ENCODE measurements at places on chromosomes 16 and 17. TPM values are rescaled to one million over a fixed set of nuclear protein-coding genes. Genes with fewer than 3 reads are reported as not detected.

DNA sequence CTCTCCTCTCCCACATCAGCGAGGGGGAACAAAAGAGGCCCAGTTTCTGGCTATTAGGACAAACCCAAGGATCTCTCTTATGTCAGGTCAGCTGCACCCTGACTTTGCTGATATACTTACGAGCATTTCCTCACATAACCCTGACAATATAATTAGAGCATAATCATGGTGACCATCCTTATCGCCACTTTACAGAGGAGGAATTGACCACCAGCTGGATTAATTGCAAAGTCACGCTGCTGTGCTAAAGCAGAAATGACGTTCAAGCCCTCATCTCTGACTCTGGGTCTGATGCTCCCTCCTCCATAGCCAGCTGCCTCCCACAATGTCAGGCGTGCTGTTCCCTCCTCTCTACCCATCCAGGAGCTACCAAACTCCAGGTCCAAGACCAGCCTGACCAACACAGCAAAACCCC, 42.6 kb downstream of the TRARG1 start:
- H3K27me3 ChIP-seq = no peaks in the 10 kb centered on the region
- no peaks in the 10 kb centered on the region for H3K36me3 ChIP-seq
- no peak for DNase-seq
- no peak overlapping the region for H3K27ac ChIP-seq
- H3K4me3 ChIP-seq = no peak overlapping the region

- DNase-seq = no peak
- H3K4me3 ChIP-seq = no peak overlapping the region
- H3K27ac ChIP-seq = no peak overlapping the region
- no peaks in the 10 kb centered on the region for H3K36me3 ChIP-seq
- no peaks in the 10 kb centered on the region for H3K4me1 ChIP-seq
- no peaks in the 10 kb centered on the region for H3K27me3 ChIP-seq
These were observed 79.0 kb downstream of the HAPSTR1 start for GRCh38 chr16:9170470-9170869.

DNA sequence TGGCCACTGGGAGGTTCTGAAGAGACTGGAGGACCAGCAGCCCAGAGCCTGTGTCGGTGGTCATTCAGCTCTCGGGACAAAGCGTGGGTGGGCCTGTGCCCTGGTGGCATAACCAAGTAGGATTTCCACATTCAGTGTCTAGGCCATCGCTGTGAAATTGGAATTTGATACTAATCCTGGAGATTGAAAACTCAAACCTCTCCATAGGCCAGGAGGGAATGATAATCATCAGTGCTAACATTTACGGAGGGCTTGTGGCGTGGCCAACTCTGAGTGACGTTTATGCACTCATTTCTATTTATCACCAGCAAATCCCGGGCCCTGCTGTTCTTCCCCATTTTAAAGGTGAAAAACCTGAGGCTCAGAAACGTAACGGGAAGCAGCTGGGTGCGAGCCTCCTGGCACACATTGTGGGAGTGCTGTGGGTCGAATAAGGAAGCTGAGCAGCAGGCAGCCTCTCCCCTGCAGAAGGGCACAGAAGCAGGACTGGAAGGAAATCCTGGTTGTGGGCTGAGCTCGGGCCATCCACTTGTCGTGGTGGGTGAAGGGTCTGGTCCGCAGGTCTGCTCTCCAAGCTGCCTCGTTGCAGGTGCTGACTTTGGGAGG, 33.1 kb downstream of the RAI1 start:
- H3K27me3 ChIP-seq = no peaks in the 10 kb centered on the region
- DNase-seq = no peak
- H3K4me1 ChIP-seq = peaks cover 24% of the 10 kb centered on the region
- H3K4me3 ChIP-seq = no peak overlapping the region
- no peak overlapping the region for H3K27ac ChIP-seq

DNA sequence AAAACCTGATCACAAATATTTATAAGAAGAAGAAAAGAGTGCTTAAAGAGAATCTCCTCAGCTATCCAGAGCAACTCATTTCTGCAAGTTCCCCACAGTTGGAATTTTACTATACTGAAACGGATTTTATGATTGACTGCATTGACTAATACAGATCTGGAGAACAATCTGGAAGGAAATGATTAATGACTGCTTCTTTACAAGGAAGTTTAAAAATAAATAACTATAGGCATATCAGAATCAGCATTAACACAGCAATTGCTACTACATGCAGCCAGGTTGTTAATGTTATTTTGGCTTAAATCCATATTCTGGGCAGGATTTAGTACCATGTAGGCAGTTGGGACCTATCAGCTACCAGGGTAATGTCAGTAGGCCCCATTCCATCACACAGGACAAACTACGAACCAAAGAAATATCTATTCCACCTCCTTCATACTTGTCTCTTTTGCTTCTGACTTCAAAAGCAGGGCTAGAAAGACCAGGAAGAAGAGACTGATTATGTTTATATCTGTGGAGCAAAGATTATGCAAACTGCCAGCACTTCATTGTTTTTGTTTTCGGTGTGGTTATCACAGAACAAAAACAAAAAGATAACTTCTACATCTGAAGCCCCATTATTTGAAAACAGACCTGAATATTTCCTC, 3.9 kb downstream of the SKAP1 start:
- H3K36me3 ChIP-seq = no peaks in the 10 kb centered on the region
- no peaks in the 10 kb centered on the region for H3K27me3 ChIP-seq

DNA sequence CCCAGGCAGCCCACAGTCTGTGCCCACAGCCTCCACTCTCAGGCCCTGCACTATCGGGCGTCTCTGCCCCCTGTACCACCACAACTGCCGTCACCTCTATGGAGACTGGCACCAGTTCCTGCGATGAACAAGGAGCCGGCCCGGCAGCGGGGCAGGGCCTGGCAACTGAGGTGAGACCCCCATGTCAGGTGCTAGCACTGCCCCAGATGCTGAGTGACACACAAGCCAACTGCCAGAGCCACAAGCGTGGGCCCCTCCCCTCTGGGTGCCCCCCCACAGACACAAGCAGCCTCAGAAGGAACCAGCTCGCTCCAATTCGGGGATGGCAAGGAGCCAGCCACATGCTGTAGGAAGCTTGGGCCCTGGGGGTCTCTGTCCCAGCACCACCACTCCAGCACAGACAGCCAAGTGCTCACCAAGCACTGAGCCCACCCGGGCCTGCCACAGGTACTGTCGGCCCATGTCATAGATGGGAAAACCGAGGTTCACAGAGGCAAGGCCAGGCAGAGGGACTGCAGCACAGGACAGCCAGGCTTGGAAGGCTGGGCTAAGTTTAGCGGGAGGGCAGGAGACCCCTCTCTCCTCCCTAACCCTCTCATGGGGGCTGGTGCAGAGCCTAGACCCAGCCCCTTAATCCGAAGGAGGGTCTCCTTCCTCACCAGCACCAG, 1.5 kb upstream of the PVALEF start:
- DNase-seq = no peak
- H3K27me3 ChIP-seq = no peaks in the 10 kb centered on the region
- no peak overlapping the region for H3K27ac ChIP-seq

GRCh38 chr16:85090873-85091521, 21.3 kb downstream of the CIBAR2 start:
- no peak for DNase-seq
- H3K36me3 ChIP-seq = no peaks in the 10 kb centered on the region
- peaks cover 2% of the 10 kb centered on the region for H3K27me3 ChIP-seq
- no peak overlapping the region for H3K27ac ChIP-seq
- H3K4me1 ChIP-seq = no peaks in the 10 kb centered on the region

- no peaks in the 10 kb centered on the region for H3K36me3 ChIP-seq
- no peak for DNase-seq
- H3K4me3 ChIP-seq = no peak overlapping the region
- no peaks in the 10 kb centered on the region for H3K27me3 ChIP-seq
- H3K27ac ChIP-seq = no peak overlapping the region
These were observed 18.4 kb downstream of the SYT17 start for GRCh38 chr16:19186408-19186807.

DNA sequence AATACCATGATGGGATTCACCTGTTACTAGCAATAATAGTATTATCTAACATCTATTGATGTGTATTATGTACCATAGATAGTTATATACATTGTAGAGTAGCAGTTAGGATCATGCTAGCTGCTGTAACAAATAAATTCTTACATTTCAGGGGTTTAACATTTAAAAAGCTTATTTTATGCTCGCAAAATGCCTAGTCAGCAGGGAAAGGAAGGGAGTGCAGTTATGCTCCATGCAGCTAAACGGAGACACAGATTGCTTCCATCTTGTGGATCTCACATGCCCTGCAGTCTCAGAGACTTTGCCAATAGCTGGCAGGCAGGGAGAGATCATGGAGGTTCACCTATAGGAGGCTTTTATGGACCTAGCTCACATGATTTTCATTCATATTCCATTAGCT, 364.1 kb downstream of the TOX3 start:
- no peaks in the 10 kb centered on the region for H3K4me1 ChIP-seq
- H3K4me3 ChIP-seq = no peak overlapping the region
- H3K27me3 ChIP-seq = no peaks in the 10 kb centered on the region
- H3K27ac ChIP-seq = no peak overlapping the region

DNA sequence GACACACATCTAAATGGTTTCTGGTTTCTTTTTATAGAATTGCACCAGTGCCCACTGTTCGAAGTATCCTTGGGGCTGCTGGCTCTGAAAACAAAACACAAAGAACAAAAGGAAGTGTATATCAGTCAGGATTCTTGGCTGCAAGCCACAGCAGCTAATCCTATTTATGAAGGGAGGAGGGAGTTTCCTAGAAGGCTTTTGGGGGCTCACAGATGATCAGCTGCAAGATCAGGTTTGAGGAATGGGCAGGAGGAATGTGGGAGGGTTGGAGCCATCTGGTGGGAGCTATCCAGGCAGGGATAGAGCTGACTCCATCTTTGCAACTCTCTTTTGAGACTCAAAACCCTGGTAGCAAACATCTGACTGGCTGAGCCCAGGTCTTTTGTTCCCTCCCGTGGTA, 118.3 kb upstream of the EEF2KMT start:
- no peaks in the 10 kb centered on the region for H3K27me3 ChIP-seq
- H3K36me3 ChIP-seq = no peaks in the 10 kb centered on the region
- DNase-seq = no peak
- no peak overlapping the region for H3K4me3 ChIP-seq

DNA sequence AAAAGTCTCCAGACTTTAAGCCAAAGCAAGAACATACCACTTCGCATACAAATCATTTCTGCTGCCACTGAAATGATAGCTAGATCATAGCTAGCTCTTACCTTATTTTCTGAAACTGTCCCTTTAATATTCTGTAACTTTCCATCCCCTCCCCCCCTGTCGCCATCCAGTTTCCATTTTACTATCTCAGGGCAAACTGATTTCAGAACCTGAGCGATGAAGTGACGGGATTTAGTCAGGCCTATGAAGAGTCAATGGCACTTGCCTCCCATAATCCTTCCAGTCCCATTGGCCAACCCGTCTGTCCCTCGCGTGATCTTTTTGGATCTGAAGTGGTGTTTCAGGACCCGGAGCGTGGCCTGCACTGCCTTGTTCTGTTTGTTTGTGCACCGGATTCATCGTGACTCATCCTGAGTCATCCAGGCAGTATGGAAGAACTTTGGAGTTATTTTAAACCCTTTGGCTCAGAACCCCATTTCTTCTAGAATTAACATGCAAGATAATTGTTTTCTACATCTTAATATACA, 199.8 kb upstream of the CHMP6 start:
- H3K27ac ChIP-seq = no peak overlapping the region
- H3K4me3 ChIP-seq = no peak overlapping the region
- H3K4me1 ChIP-seq = peaks cover 17% of the 10 kb centered on the region
- H3K36me3 ChIP-seq = peaks cover 13% of the 10 kb centered on the region
- H3K27me3 ChIP-seq = no peaks in the 10 kb centered on the region

DNA sequence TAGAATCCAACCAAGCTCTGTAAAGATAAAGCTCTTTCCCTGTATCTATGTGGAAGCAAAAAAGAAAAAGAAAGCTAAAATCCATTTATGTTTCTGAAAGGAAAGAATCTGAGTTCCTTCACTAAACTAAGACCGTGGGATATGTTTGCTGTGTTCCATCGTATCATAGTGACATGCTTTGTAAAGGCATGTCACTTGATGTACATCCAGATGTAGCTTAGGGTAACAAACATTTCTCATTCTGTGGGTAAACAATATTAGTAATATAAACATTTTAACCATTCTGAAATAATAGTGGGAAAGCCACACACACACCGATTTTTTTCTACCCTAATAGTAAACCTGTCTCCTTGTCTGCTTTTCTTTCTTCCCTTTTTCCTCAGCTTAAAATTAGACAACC, 78.1 kb downstream of the TUBD1 start:
- no peaks in the 10 kb centered on the region for H3K4me1 ChIP-seq
- no peak for DNase-seq
- H3K27me3 ChIP-seq = no peaks in the 10 kb centered on the region

DNA sequence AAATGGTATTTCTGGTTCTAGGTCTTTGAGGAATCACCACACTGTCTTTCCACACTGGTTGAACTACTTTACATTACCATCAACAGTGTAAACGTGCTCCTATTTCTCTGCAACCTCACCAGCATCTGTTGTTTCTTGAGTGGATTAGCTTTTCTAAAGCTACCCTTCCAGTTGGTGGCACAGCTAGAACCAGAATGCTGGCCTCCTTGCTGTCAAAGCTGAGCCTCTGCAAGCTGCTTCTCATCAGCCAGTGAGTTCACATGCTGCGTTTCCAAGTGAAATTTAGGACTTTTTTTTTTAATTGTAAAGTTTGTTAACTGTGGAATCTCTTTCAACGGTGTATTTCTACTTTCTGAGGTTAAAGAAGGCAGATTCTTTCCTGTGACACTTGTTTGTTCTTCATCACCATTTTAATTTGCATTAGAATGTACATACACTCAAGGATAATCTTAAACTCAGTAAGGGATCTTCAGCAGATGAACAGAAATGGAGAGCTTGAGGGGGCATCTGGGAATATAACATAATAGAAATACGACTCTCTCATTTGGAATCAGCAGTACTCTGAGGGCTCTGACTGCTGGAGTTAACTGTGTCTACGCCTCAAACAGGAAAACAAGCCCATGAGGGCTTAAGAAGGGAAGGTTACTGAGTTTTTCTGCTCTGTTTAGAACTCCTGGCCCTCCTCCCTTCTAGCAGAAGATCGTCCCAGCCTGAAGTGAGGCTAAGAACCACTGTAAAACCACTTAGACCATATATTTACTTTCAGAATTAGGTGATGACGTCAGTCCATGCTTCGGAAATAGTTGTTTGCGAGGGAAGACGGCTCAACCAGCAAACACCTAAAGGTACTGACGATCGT, 148.4 kb upstream of the FAM20A start:
- DNase-seq = no peak
- no peaks in the 10 kb centered on the region for H3K36me3 ChIP-seq
- H3K4me1 ChIP-seq = no peaks in the 10 kb centered on the region
- H3K27me3 ChIP-seq = no peaks in the 10 kb centered on the region

DNA sequence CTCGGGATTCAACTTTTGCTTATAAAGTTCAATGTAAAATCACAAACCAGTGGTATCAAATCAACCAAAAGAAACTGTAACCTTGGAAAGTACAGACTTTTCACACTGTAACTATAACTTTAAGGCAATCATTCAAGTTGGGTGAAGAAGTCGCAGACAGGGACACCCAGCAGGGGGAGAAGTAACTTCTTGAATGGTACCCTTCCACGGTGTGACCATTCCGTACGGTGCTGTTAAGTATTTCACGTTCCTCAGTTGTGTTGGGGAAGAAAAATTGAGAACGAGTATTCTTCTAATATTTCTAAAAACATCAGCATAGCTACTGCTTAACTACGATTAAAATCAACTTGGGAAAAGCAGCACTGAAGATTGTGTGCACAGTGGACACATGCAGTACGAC, 55.8 kb downstream of the MYH10 start:
- no peaks in the 10 kb centered on the region for H3K27me3 ChIP-seq
- H3K36me3 ChIP-seq = no peaks in the 10 kb centered on the region
- no peaks in the 10 kb centered on the region for H3K4me1 ChIP-seq
- no peak overlapping the region for H3K27ac ChIP-seq
- no peak overlapping the region for H3K4me3 ChIP-seq

Gene CLEC3A
- polyA plus RNA-seq = not detected

Measured in B cell (primary cell).